ENCODE measurements at places on chromosomes 13 and 19.

DNA sequence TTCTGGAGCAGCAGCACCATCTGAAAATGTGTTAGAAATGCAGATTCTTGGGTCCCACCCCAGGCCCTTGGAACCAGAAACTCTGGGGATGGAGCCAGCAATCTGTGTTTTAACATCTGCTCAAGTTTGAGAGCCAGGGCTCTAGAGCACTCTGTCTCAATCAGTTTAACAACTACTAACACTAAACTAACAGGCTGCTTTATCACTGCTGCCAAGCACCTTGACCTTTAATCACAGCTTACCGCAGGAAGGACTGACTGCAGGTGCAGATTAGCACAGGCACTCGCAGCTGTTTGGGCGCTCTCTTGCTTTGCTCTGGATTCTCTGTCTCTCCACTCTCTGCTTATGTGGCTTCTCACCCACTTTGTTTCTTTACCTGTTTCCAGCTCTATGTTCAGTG is 163.5 kb downstream of the MTUS2 start:
- no peak for DNase-seq

DNA sequence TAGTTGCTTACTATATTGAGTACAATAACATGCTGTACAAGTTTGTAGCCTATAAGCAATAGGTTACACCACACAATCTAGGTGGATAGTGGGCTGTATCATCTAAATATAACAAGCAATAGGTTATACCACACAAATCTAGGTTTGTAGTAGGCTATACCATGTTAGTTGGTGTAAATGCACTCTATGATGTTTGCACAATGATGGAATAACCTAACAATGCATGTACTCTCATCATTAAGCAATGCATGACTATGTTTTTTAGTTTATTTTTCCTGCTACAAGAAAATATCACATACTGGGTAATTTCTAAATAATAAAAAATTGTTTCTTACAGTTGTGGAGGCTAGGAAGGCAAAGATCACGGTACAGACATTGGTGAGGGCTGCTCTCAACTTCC is 262.5 kb downstream of the SLITRK6 start:
- DNase-seq, result no peak

DNA sequence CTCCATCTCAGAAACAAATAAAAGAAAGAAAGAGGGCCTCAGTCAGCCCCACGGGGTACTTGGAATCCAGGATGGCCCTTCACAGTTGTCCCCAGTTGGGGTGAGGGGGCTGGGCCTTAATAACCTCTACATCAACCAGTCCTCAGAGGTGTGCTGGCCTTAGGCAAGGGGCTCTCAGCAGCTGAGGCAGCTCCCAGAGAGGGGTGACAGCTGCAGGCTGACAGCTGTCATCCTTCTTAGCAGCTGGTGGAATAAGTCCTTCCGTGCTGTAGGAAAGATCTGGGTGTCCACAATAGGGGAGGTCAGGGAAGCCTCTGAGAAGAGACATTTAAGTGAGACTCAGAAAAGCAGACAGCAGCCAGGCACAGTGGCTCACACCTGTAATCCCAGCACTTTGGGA is 7.4 kb downstream of the BCAM start:
- no peak for DNase-seq

- DNase-seq, result no peak
These were observed 23.5 kb downstream of the AKT2 start for GRCh38 chr19:40261631-40262030.

GRCh38 chr13:29567411-29567810 is 28.1 kb downstream of the SLC7A1 start:
- DNase-seq, result no peak

- DNase-seq, result no peak
These were observed 2.4 kb downstream of the GADD45GIP1 start for GRCh38 chr19:12954612-12954962.

DNA sequence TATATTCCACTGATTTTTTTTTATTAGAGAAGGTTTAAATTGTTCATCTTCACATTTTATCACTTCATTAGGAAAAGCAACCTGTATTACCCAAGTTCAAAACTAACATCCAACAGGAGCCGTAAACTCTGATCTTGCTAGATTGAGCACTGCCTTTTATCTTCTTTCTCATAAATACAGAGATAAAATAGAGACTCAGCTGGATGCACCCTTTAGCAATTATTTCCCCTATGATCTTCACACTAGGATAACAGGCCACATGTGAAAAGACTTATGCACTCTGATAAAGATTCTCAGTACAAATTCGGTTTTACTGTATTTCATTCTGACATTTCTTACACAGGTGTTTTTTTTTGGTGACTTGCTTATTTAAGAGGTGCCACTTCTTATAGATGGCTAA is 2438.2 kb upstream of the PCDH20 start:
- no peak for DNase-seq

DNA sequence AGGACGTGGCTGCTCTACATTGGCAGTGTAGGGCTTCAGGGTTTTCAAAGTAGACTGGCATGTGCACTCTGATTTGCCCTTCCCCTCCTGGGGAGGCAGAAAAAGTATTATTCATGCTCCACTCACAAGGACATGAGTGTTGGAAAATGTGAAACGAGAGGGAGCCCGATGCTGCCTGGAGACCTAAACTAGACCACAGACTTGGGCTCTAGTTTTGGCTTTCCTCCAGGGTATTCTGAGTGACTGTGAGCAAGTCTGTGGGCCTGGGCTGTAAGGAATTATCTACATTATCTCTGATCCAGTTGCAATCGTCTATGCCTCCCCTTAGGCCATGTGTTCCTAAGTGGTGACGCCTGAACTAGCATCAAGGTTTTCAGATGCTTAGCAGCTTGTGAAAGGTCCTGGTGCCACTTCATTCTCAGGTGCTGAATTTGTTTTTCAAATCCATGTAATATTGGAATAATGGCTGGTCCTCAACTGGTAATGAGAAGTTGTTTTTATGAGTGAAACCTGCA is 55.0 kb downstream of the MRPL57 start:
- DNase-seq, result no peak

GRCh38 chr19:48818234-48818820 is 7.5 kb upstream of the BCAT2 start:
- no peak for DNase-seq

GRCh38 chr19:16456652-16457194 is 15.0 kb downstream of the EPS15L1 start:
- no peak for DNase-seq

DNA sequence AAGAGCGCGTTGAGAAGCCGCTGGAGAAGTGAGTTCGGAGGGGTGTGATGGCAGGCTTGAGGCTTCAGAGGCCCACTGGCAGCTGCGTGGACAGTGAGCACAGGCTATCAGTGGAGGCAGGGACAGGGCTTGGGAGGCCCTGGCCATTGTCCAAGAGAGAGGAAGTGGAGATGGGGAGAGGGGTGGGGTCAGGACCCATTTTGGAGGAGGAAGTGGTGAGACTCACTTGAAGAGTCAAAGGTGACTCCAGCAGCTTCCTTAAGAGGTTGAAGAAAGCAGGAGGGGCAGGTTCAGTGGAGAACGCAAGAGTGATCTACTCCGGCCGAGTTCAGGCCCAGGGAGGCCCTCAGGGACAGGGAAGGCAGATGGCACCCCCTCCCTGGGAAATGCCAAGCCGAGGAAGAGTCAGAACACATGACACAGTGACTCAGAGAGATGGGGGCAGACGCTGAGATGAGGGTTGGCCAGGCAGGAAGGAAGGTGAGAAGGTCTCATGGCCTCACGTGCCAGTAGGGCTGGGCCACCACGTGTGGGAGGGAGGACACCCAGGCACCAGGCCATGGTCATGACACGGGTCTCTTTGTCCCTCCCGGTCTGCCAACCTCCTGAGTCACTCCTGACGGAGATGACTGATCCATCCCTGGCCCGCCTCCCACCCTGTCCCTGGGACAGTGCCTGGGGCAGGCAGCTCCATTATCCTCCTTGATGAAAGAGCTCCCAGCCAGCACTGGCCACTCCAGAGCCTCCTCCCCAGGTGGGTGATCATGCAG is 10.1 kb upstream of the CD22 start:
- DNase-seq, result peak; percentile 100

DNA sequence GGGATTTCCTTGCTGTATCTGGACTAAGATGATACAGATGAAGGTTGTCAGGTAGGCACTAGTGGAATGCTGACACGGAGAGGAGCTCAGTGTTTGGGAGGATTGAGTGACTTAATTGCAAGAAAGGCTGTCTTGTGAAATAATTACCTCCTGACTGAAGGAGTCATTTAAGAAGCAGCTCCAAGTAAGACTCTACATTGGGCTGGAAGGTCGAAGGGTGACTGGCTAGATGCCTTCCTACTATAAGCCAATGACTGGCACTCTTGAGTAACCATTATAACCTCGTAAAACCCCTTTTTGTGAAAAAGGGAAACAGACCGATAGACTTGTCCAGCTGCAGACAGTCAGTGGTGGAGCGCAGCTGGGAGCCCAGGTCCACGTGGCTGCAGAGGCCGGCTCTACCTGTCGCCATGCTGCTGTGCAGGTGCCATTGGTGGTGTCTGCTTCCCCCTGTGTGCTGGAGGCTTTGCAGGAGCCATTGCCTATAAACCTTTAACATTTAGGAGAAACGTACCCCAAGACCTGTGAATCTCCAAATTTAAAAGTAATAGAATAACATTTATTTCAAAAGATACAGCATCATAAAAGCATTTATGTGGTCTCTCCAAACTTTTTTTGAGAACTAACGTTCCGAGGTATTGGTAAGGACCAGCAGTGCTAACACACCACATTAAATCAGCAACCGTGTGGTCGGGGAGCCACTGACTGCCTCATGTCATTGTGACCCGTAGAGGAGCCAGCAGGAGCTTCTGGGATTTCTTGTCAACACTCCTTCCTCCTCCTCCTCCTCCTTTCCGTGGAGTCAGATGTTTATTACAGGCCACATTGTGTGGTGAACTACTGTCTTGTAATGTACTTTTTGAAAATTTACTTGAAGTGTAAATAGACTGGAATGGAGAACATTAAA is 80.4 kb upstream of the TEX29 start:
- DNase-seq, result no peak

DNA sequence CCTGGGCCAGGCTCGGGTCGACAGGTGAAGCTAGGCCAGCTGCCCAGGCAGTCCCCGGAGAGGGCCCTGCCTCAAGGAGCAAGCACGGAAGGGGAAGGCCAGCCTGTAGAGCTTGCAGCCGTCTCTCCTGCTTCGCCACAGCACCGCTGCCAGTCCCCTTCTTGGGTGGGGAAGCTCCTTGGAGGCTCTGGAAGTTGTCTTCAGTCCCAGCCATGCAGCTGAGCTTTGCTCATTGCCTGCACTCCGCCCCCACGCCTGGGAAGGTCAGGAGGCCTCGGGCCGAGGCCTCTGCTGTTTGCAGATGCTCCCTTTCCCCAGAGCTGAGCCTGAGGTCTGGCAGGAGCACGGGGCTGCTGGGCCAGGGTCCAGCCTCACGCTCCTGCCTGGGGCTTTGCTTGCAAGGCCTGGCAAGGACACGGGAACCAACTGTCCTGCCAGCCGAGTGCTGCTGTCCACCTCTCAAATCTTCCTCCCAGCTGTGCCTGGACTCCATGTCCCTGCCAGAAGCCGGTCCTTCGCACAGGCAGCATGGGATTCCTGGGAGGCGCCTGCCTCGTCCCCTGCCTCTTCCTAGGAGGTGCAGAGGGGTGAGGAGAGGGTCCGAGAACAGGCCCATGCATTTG is 13.3 kb downstream of the PLEKHF1 start:
- no peak for DNase-seq

- DNase-seq, result peak; percentile 83
These were observed 168.8 kb downstream of the COL4A1 start for GRCh38 chr13:110138010-110138699.

GRCh38 chr19:4449022-4449638 is 8.5 kb downstream of the UBXN6 start:
- DNase-seq, result no peak

- DNase-seq, result peak; percentile 34
These were observed 12.9 kb downstream of the CARM1 start for GRCh38 chr19:10884274-10884673.

- DNase-seq, result no peak
These were observed 69.4 kb upstream of the KLF12 start for GRCh38 chr13:74203576-74203975.

- no peak for DNase-seq
These were observed 69.8 kb downstream of the ALOX5AP start for GRCh38 chr13:30805132-30805537.

- no peak for DNase-seq
These were observed 6.1 kb downstream of the PTGIR start for GRCh38 chr19:46618670-46619231.

- no peak for DNase-seq
These were observed 1533.3 kb upstream of the SPRY2 start for GRCh38 chr13:81874253-81874652.

- DNase-seq, result no peak
These were observed 216.4 kb downstream of the KLF5 start for GRCh38 chr13:73275163-73275562.

GRCh38 chr13:43786766-43787517 is at the start of gene ENOX1:
Gene ENOX1 (minus strand): TSS chr13:43786972.
- DNase-seq, result peak; percentile 23

GRCh38 chr19:426725-427445 is 17.9 kb upstream of the C2CD4C start:
- no peak for DNase-seq

DNA sequence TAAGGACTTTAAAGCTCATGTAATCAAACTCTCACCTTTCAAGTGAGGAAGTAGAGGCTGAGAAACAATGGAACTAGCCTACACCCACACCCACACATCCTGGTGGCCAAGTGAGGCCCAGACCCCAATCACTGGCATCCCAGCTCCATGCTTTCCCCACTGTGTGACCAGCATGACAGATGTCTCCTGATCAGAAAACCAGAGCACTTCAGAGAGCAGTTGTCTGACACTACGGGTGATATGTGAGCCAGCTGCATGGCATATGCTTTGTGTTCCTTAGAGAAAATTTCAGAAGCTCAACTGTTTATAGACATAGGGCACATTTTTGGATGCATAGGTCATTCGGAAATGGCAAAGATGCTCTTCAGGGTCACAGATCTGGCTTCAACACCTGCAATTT is 315.2 kb downstream of the NDFIP2 start:
- DNase-seq, result no peak

- no peak for DNase-seq
These were observed 1444.4 kb upstream of the MIR17HG start for GRCh38 chr13:89903115-89903514.

- DNase-seq, result peak; percentile 55
These were observed 454 bp downstream of the BLVRB start for GRCh38 chr19:40465025-40465556.

- no peak for DNase-seq
These were observed 1094.7 kb downstream of the UQCRFS1 start for GRCh38 chr19:28118235-28118634.

- DNase-seq, result no peak
These were observed 34.8 kb downstream of the ATP7B start for GRCh38 chr13:51976423-51976822.

DNA sequence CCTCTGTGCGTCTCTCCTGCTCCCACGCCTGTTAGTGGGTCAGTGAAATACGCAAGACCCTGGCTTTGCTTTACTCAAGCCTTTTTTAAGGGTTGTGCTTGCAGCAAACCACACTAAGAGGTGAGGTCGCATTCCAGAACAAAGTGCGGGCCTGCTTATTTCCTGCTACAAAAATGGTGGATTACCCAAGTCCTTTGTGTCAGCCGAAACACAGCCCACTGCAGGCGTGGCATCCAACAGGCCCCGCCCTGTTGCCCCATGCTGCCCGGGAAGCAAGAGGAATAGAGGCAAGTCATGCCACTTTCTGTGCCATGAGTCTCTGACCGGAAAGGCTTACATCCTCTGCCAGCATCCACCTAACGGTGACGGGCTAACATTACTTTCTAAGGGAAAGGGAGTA is 7.7 kb upstream of the IRS2 start:
- no peak for DNase-seq
